ENCODE measurements at places on chromosomes 5 and 9. TPM values are rescaled to one million over a fixed set of nuclear protein-coding genes. Genes with fewer than 3 reads are reported as not detected.

- H3K27ac ChIP-seq: no peak overlapping the region
- peaks cover 46% of the 10 kb centered on the region for H3K27me3 ChIP-seq
- no peak for DNase-seq
- H3K4me3 ChIP-seq: no peak overlapping the region
- no peaks in the 10 kb centered on the region for H3K36me3 ChIP-seq
Observed at GRCh38 chr5:141872496-141873356, 5.5 kb downstream of the PCDH1 start.

GRCh38 chr5:34524123-34524522 lies 132.0 kb upstream of the RAI14 start:
- H3K36me3 ChIP-seq: no peaks in the 10 kb centered on the region
- H3K27me3 ChIP-seq: peaks cover 4% of the 10 kb centered on the region
- peaks cover 2% of the 10 kb centered on the region for H3K4me1 ChIP-seq
- no peak for DNase-seq
- no peak overlapping the region for H3K27ac ChIP-seq
- H3K4me3 ChIP-seq: no peak overlapping the region

DNA sequence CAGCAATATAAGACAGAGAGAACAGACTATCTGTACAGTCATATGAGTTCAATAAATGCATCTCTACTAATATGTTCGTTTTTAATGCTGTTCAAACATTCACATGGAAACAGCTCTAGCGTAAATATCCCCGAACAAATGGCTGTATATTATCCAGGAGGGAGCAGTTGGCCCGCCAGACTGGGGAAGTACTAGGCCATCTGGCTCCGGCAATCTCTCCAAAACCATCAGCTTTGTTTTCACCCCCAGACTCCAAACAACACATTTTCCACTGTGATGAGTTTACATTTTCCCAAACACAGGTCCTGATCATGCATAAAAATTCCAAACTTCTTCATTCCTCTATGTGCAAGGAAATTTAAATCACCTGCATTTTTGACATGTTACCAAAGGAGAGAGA lies 8.7 kb downstream of the EBF1 start:
- H3K27ac ChIP-seq: no peak overlapping the region
- H3K36me3 ChIP-seq: no peaks in the 10 kb centered on the region
- H3K27me3 ChIP-seq: peaks cover 29% of the 10 kb centered on the region
- H3K4me1 ChIP-seq: peaks cover 5% of the 10 kb centered on the region
- DNase-seq: no peak

DNA sequence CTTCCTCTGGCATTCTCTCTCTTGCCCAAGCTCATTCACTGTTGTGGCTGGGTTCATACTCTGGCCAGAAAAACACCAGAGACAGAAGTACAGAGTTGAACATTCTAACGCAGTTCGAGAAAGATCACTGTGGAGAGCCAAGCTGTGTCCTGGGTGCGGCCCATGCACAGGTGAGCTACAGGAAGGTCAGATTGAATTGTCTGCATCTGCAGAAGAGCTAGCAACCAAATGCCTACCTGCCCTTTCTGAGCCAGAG lies 126.8 kb upstream of the DPYSL3 start:
- no peaks in the 10 kb centered on the region for H3K4me1 ChIP-seq
- no peak for DNase-seq
- no peaks in the 10 kb centered on the region for H3K27me3 ChIP-seq
- no peak overlapping the region for H3K4me3 ChIP-seq
- no peak overlapping the region for H3K27ac ChIP-seq

- H3K36me3 ChIP-seq: no peaks in the 10 kb centered on the region
- no peaks in the 10 kb centered on the region for H3K27me3 ChIP-seq
- H3K4me1 ChIP-seq: no peaks in the 10 kb centered on the region
- no peak for DNase-seq
- no peak overlapping the region for H3K4me3 ChIP-seq
Observed at GRCh38 chr5:27748847-27749246, 710.5 kb upstream of the CDH9 start.

GRCh38 chr9:122191584-122191983 lies 31.9 kb downstream of the MORN5 start:
- H3K27me3 ChIP-seq: no peaks in the 10 kb centered on the region
- H3K4me1 ChIP-seq: no peaks in the 10 kb centered on the region
- H3K4me3 ChIP-seq: no peak overlapping the region
- DNase-seq: no peak
- no peaks in the 10 kb centered on the region for H3K36me3 ChIP-seq
- H3K27ac ChIP-seq: no peak overlapping the region

PPP1R2B gene
- total RNA-seq: not detected

LRRC70 gene
- total RNA-seq: 0.43 TPM

- no peak overlapping the region for H3K27ac ChIP-seq
- H3K4me1 ChIP-seq: peaks cover 3% of the 10 kb centered on the region
- H3K4me3 ChIP-seq: no peak overlapping the region
- H3K36me3 ChIP-seq: no peaks in the 10 kb centered on the region
- no peak for DNase-seq
Observed at GRCh38 chr5:90861843-90862586, 303.4 kb downstream of the ADGRV1 start.

DNA sequence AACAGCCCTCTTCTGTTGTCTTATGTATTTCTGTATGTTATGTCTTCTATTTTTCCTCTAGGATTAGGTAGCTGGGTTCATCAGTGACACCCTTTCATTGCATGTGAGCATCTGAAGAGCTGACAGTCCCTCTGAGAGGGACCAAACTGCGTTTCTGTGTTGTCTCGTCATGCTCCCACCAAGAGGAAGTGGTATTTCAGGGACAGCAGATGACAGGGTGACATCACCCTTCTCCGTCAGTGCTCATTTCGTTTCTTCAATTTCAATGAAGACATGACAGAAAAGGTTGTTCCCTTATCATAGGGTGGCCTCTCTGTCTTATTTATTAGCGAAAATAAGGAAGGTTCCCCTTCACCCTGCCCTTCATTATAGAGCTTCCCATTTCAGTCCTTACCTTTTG lies 225.9 kb upstream of the NR4A3 start:
- H3K4me1 ChIP-seq: peaks cover 4% of the 10 kb centered on the region
- no peak overlapping the region for H3K4me3 ChIP-seq
- DNase-seq: peak; percentile 9
- no peak overlapping the region for H3K27ac ChIP-seq

GRCh38 chr9:35666045-35666444 lies 1.1 kb upstream of the ARHGEF39 start:
- H3K27me3 ChIP-seq: no peaks in the 10 kb centered on the region
- peaks cover 41% of the 10 kb centered on the region for H3K4me1 ChIP-seq
- H3K27ac ChIP-seq: no peak overlapping the region
- peaks cover 18% of the 10 kb centered on the region for H3K36me3 ChIP-seq

- H3K4me1 ChIP-seq: no peaks in the 10 kb centered on the region
- DNase-seq: no peak
- H3K36me3 ChIP-seq: no peaks in the 10 kb centered on the region
- H3K27me3 ChIP-seq: peaks cover 5% of the 10 kb centered on the region
- H3K27ac ChIP-seq: no peak overlapping the region
Observed at GRCh38 chr9:72814083-72814597, 138.7 kb downstream of the ALDH1A1 start.

GRCh38 chr5:95332158-95332557 lies 47.3 kb upstream of the MCTP1 start:
- H3K27me3 ChIP-seq: peaks cover 16% of the 10 kb centered on the region
- H3K4me3 ChIP-seq: no peak overlapping the region
- H3K4me1 ChIP-seq: no peaks in the 10 kb centered on the region
- H3K36me3 ChIP-seq: no peaks in the 10 kb centered on the region
- no peak overlapping the region for H3K27ac ChIP-seq

DNA sequence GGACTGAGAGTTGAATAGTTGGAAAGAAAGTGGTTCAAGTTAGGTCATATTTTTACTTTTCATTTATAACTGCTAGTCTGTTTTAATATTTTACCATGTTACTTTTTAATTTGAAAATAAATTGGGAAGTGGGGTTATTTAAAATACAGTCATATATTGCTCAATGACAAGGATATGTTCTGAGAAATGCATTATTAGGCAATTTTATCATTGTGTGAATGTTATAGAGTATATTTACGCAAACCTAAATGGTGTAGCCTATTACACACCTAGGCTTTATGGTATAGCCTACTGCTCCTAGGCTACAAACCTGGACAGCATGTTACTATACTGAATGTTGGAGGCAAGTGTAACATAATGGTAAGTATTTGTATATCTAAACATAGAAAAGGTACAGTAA lies 5.2 kb downstream of the CCDC152 start:
- peaks cover 3% of the 10 kb centered on the region for H3K27me3 ChIP-seq
- H3K4me3 ChIP-seq: no peak overlapping the region
- DNase-seq: no peak
- peaks cover 9% of the 10 kb centered on the region for H3K4me1 ChIP-seq
- peaks cover 9% of the 10 kb centered on the region for H3K36me3 ChIP-seq
- H3K27ac ChIP-seq: no peak overlapping the region

GRCh38 chr5:172878585-172878932 lies 44.5 kb downstream of the ERGIC1 start:
- DNase-seq: no peak
- no peak overlapping the region for H3K4me3 ChIP-seq
- H3K4me1 ChIP-seq: peaks cover 21% of the 10 kb centered on the region
- no peaks in the 10 kb centered on the region for H3K27me3 ChIP-seq

DNA sequence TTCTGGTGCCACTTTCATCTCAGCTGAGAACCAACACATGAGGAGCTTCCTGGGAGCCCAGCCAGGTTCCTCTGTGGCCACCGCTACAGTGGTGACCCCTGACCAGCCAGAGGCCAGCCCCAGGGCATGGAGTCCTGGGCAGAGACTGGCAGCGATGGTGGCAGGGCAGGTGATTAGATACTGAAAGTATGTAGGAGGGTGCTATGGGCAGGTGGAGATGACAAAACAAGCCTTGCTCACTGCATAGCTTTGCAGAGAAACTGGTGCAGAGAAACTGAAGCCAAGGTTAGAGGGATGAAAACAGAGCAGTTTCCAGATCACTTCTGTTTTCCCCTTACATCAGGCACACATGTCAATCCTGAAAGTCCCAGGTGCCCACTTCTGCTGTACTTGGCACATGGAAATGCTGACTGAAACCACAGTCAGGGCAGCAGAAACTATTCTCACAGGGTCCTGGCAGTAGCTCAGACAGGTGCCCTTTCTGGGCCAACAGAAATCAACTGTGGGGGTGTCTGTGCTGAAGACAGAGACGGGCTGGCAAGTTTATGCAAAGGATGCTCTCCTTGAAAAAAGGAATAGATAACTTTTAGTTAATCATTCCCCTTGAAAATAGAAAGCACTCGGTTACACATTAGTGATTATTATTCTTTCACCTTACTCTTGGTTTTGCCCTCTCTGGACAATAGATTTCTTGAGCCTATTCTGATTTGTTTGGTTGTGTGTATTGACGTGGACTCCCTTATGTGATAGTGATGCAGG lies 90.3 kb downstream of the ANKRD55 start:
- H3K27me3 ChIP-seq: no peaks in the 10 kb centered on the region
- H3K4me3 ChIP-seq: no peak overlapping the region
- H3K36me3 ChIP-seq: no peaks in the 10 kb centered on the region

DNA sequence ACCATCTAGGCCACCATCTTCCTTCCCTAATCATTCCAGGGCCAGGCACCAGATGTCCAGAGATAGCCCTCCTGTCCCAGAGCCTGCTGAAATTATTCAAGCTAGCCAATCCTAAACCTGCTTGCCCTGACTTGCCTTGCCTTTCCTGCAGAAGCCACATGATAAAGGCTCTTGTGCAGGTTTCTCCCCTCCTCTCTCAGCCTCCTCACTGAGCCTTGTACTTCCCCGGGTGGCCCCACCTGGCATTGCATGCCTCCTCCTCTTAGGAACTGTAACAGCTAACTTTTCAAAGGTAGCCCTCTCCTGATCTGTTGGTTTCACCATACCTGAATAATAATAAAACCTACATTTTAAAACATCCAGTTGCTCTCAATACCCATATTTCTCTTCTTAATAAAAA lies 42.6 kb downstream of the DIRAS2 start:
- no peaks in the 10 kb centered on the region for H3K4me1 ChIP-seq
- peaks cover 31% of the 10 kb centered on the region for H3K27me3 ChIP-seq
- no peak overlapping the region for H3K4me3 ChIP-seq
- no peaks in the 10 kb centered on the region for H3K36me3 ChIP-seq

GRCh38 chr5:345404-346195 lies 24.1 kb downstream of the AHRR start:
- no peaks in the 10 kb centered on the region for H3K27me3 ChIP-seq
- H3K27ac ChIP-seq: peak overlapping the region; percentile 72
- H3K4me3 ChIP-seq: peak overlapping the region; percentile 42
- peaks cover 52% of the 10 kb centered on the region for H3K36me3 ChIP-seq

DNA sequence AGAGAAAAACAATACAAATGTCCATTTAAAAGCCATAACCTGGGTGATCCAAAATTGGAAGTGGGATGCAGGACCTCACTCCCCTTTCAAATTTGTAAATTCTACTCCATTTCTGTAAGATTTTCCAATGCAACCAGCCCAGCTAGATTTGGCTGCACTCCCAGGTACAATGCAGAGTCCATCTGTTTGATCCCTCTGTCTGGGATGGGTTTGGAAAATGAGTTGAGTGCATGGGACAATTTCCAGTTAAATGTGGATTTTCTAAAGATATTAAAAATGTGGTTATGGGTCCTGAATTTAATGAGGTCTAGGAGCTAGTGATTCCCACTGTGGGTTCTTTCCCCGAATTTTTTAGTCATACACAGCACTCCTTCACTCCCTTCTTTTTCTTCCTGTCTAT lies 104.0 kb upstream of the ATP10B start:
- peaks cover 7% of the 10 kb centered on the region for H3K27me3 ChIP-seq
- no peak for DNase-seq
- no peaks in the 10 kb centered on the region for H3K36me3 ChIP-seq
- no peaks in the 10 kb centered on the region for H3K4me1 ChIP-seq

DNA sequence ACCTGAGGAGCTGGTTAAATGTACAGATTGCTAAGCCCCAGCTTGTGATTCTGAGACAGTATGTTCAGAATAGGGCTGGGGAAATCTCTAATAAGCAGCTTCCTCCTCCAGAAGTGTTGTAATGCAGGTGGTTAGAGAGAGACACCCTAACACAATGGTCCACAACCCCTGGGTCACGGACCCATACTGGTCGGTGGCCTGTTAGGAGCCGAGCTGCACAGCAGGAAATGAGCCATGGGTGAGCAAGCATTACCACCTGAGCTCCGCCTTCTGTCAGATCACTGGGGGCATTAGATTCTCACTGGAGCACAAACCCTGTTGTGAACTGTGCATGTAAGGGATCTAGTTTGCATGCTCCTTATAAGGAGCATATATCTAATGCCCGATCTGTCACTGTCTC lies 61.8 kb downstream of the SLC36A1 start:
- no peaks in the 10 kb centered on the region for H3K36me3 ChIP-seq
- no peak overlapping the region for H3K27ac ChIP-seq
- no peaks in the 10 kb centered on the region for H3K4me1 ChIP-seq

FAM78A gene
- 36.1 TPM for total RNA-seq

C1QTNF3 gene
- total RNA-seq: 1.5 TPM

DNA sequence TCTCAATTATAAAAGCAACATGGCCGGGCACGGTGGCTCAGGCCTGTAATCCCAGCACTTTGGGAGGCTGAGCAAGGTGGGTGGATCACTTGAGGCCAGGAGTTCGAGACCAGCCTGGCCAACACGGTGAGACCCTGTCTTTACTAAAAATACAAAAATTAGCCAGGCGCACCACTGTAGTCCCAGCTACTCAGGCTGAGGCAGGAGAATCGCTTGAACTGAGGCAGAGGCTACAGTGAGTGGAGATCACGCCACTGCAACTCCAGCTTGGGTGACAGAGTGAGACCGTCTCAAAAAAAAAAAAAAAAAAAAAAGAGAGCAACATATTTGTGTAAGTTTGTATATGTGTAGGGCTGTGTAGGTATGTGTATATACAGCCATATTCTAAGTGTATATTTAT lies 7.5 kb downstream of the RPS6 start:
- H3K4me3 ChIP-seq: no peak overlapping the region
- H3K36me3 ChIP-seq: peaks cover 37% of the 10 kb centered on the region
- peak overlapping the region; percentile 58 for H3K27ac ChIP-seq
- DNase-seq: no peak

Data from activated naive CD8-positive, alpha-beta T cell treated with anti-CD3 and anti-CD28 coated beads for 36 hours (primary cell).